ENCODE measurements at places on chromosomes 11 and 22.

DNA sequence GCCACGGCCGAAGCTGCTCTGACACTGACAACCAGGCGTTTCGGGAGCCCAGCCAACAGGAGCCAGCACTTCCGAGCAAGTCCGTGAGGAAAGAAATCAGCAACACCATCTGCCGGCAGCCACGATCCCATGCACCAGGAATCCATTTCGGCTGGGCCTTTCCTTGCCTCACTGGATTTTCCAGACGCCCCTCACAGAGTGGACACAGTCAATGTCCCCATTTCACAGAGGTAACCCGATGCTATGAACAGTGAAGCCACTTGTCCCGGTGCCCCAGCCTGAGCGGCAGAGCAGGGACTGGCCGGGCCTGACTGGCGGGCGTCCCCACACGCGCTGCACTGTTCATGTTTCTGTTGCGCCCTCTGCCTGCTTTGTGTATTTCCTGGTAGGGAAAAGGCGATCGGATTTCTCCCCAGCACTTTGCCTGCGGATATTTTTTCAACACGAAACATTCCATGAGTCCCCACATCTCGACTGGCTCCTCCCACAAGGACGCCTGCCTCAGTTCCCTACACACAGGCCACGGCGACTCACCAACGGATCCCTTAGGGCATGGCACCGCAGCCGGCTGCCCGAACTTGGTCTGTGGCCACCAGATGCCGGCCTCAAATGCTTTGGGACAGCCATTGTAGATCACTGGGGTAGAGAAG, 55.3 kb downstream of the TRMU start:
- no peak for DNase-seq

- no peak for DNase-seq
These were observed 569.3 kb downstream of the BRD1 start for GRCh38 chr22:49258107-49259010.

DNA sequence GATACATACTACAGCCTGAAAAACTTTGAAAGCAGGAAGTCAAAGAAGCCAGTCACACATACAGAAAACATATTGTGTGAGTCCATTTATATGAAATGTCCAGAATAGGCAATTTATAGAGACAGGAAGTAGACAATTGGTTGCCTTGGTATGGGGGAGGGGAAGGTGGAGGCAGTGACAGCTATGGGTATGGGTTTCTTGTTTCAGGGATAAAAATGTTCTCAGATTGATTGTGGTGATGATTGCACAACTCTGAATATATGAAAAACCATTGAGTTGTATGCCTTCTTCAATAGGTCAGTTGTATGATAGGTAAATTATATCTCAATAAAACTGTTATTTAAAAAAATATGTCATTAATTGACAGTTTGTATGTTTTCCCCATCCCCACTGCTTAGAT, 137.6 kb downstream of the SNX19 start:
- no peak for DNase-seq

GRCh38 chr22:42819412-42820044, 37.5 kb downstream of the ARFGAP3 start:
- DNase-seq = no peak

GRCh38 chr11:105357764-105358163, 218.2 kb upstream of the CARD18 start:
- DNase-seq = no peak

GRCh38 chr11:121231576-121232278, 60.8 kb upstream of the SC5D start:
- no peak for DNase-seq

GRCh38 chr11:133207995-133208394, 324.3 kb downstream of the OPCML start:
- no peak for DNase-seq

- DNase-seq = no peak
These were observed 936.2 kb upstream of the CHORDC1 start for GRCh38 chr11:91158891-91159537.

- no peak for DNase-seq
These were observed 46.1 kb upstream of the PHF21B start for GRCh38 chr22:45055936-45056335.

DNA sequence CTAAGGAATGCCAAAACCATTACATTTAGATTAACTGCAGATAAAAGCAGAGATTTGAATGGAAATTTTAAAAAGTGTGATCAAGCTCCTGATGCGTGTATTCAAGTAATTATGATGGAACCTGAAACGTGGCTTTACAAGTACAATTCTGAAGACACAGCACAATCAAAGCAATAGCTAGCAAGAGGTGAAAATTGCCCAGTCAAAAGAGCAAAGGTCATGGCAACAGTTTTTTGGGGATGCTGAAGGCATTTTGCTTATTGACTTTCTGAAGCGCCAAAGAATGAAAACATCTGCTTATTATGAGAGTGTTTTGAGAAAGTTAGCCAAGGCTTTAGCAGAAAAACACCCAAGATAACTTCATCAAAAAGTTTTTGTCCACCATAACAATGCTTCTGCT, 389.6 kb upstream of the TENM4 start:
- DNase-seq = no peak

- no peak for DNase-seq
These were observed 279.1 kb downstream of the BRD1 start for GRCh38 chr22:49548356-49549202.

- no peak for DNase-seq
These were observed 15.9 kb upstream of the HYLS1 start for GRCh38 chr11:125871391-125872137.

DNA sequence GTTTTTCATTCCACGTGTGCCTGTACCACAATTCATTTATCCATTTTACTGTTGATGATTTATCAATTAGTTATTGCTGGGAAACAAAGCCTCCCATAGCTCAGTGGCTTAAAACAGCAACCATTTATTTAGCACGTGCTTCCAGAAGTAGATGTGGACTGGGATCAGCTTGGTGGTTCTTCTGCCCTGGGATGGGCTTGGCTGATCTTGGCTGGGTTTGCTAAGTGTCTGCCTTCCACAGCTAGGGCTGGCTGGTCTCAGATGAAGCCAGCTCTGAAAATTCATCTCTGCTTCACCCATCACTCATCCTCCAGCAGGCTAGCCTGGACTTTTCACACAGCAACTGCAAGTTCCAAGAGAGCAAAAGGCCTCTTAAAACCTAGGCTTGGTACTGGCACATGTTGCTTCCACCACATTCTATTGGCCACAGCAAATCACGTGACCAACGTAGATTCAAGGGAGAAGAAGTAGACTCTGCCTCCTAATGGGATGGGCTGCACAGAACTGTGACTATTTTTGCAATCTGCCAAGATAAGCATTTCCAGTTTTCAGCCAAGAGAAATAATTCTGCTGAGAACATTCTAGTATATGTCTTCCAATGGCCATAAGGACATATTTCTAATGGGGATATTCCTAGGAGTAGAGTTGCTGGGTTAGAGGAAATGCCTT, 124.9 kb downstream of the MN1 start:
- DNase-seq = no peak

DNA sequence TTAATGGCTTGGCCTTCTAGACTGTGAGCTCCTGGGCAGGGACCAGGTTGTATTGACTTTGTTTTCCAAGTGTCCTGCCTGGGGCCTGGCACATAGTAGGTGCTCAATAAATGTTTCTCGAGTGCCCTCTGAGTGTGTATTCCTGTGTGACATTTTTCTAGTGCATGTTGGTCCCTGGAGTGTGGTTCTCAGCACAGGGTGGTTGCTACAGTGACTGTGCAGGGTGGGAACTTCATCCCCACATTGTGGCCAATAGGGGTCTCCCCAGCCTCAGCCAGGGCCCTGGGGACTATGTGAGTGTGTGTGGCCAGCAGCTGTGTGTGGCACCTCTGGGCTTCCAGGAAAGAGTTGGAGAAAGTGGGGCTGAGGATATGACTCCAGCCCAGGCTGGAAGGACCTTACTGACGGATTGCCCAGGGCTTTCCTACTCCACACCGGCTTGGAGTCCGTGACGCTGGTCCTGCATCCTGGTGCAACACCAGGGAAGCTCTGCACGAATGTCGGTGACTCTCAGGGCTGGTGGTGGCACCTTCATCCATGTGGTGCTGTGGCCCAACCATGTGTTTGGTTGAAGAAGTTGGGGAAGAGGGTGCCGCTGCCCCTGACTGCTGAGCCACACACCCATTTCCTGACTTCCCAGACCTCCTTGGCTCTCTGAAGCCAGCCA, 9.0 kb upstream of the MARK2 start:
- DNase-seq = no peak

GRCh38 chr11:43987384-43988039, 45.1 kb downstream of the C11orf96 start:
- no peak for DNase-seq

DNA sequence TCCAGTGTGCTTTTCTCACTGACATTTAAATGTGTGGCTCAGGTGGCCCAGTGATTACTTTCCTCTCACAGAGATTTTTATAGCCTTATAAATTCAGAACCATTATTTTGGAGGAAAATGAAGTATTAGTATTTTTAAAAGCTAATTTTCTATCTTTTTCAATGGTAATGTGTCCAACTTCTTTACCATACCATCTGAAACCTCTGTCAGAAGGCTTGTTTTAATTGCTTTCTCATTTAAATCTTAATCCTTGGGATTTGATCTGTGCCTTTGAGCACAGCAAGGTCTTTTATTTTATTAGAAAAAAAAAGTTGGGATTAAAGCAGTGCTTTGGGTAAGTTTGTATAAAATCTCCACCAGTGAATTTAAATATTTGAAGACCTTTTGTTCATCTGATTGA, 452.3 kb upstream of the RAG2 start:
- DNase-seq = no peak

DNA sequence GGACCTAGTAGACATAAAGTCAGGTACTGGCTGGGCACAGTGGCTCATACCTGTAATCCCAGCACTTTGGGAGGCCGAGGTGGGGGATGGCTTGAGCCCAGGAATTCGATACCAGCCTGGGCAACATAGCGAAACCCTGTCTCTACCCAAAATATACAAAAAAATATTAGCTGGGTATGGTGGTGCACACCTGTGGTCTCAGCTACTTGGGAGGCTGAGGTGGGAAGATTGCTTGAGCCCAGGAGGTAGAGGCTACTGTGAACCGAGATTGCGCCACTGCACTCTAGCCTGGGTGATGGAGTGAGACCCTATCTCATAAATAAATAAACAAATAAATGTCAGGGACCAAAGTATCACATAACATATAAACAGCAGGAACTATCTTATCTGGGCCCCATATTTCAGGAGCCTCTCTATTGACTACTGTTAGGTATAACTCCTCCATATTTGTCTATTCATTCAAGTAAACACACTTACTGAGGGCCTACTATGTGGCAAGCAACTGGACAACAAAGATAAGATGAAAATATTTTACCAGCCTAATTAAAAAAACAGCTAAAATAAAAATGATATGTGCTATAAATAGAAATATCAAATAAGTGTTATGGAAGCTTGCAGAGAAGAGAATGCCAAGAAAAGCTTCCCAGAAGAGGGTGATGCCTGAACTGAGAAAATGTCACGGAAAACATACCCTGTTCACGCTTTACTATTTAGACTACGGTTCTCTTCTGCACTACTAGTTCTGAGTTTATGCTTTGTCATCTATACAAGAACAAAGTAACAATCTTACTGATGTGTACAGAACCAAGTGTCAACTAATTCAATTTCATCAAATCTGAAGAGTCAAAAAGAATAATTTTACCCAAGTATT, 2.0 kb downstream of the NUP98 start:
- DNase-seq = no peak

GRCh38 chr22:29831186-29831921, 6.7 kb downstream of the ASCC2 start:
- DNase-seq = no peak

- DNase-seq = no peak
These were observed 117.9 kb downstream of the ATG16L2 start for GRCh38 chr11:72932132-72932570.

GRCh38 chr11:116693102-116693570, 79.7 kb downstream of the BUD13 start:
- DNase-seq = no peak

GRCh38 chr11:121312483-121312882, 19.9 kb downstream of the SC5D start:
- no peak for DNase-seq

- DNase-seq = no peak
These were observed 137.4 kb downstream of the EHF start for GRCh38 chr11:34758262-34758661.

GRCh38 chr11:68213135-68213515, at the start of gene KMT5B:
Gene KMT5B, minus strand, starts transcription at chr11:68213296. Its CDS starts 23,220 bp downstream, at chr11:68190076.
- no peak for DNase-seq

- no peak for DNase-seq
These were observed 44.2 kb downstream of the SHANK2 start for GRCh38 chr11:71208011-71208774.

DNA sequence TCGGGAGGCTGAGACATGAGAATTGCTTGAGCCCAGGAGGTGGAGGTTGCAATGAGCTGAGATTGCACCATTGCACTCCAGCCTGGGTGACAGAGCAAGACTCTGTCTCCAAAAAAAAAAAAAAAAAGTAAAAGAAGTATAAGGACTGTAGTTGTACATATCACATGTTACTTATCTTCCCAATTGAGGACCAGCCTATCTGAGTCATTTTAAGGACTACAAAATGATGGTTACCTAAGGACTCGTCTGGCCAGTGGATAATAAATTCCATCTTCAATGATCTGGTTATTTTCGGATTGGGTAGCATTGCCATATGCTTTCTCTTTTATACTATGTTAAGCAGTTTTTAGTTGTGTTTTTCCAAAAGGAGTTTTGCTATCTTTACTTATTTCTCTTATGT, 55.3 kb downstream of the PPFIA1 start:
- no peak for DNase-seq

GRCh38 chr11:15901054-15901453, 455.3 kb downstream of the SOX6 start:
- DNase-seq = no peak

- no peak for DNase-seq
These were observed 6.7 kb upstream of the RAB3IL1 start for GRCh38 chr11:61924064-61924455.

- DNase-seq = no peak
These were observed 107.3 kb downstream of the RPS6KA4 start for GRCh38 chr11:64466115-64466718.

DNA sequence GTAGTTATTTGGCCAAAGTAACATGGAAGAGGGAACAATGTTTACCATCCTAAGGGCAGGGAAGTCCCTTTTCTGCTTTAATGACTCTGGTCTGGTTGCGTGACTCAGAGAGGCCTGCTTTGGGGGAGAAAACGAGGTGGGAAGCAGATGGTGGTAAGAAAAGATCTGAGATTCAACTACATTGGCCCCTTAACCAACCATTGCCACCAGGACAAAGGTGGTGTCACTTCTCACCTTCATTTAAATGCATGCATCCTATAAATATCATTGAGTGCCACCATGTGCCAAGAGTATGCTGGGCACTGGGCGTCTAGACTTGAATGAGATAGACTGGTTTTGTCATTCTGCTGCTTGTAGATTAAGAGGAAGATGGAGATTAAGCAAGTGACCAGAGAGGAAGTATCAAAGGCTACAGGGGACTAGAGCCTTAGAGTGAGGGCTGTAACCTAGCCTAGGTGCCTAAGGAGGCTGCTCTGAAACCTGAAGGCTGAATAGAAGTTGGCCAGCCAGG, 3.6 kb upstream of the SORL1 start:
- no peak for DNase-seq

DNA sequence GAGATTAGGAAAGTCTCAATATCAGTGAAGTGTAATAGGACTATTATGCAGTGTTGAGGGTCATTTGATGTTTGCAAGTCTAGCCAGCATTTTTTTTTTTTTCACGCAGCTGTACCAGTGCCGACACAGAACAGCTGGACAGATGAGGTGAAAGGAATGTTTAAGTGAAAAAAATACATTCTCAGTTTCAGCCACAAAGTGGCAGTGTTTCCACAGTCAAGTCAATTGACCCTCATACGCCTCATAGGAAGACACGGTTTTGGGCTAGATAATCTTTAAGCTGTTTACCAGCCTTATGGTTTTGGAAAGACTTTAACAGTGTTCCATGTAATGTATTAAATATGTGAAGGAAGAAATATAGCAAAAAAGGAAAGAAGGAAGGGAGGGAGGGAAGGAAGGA, 349.9 kb upstream of the ANO3 start:
- DNase-seq = no peak

Data from activated T-helper 2 cell treated with anti-CD3 and anti-CD28 coated beads, Interferon-gamma antibody, Interleukin-2, Interleukin-4, amounts not matched to agents 10 μg/mL and 5 μg/mL and 100 μg/mL, durations not matched to agents 14 hours and 24 hours and 36 hours (primary cell).